Naive thymus-derived CD4-positive, alpha-beta T cell (primary cell): ENCODE measurements at places on chromosomes 13 and 19. TPM values are rescaled to one million over a fixed set of nuclear protein-coding genes. Genes with fewer than 3 reads are reported as not detected.

The BBC3 gene
- 16.3 TPM for total RNA-seq

The MTIF3 gene
- total RNA-seq, result 37.4 TPM

DNA sequence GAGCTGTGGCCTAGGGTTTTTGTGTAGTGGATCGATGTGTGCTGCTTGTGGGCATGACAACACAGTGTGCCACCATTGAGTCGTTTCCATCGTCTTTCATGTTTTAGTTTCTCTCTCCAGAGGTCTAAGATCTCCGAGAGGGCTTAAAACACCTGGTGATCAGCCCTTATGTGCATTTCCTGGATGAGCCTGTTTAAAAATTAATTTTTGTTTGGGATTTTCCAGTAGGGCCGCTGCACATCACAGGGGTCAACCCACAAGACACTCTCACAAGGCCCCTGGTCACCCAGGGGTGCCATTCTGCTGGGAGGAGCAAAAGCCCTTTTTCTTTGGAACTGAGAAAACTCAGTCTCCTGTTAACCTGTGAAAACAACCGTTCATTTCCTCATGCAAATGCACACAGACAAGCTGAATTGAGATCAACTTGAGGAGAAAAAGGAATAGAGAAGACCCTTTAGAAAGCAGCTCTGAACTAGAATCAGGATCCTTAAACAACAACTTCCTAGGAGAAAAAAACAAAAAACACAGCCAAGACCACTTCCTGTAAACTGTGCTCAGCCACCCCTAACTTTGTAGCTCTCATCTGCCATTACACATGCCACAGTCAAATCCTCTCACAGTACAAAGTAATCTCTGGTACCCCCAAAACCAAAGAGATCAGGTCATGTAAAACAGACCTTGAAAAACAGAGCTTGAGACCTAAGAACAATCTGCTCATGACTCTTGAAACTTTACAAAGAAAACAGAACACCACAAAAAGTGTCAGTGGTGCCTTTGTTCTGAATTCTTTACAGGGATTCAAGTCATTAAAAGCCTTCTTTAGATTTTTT is 8.3 kb upstream of the MTRF1 start:
- no peaks in the 10 kb centered on the region for H3K27me3 ChIP-seq
- H3K4me1 ChIP-seq, result peaks cover 4% of the 10 kb centered on the region
- peak overlapping the region; percentile 50 for H3K27ac ChIP-seq
- DNase-seq, result no peak

DNA sequence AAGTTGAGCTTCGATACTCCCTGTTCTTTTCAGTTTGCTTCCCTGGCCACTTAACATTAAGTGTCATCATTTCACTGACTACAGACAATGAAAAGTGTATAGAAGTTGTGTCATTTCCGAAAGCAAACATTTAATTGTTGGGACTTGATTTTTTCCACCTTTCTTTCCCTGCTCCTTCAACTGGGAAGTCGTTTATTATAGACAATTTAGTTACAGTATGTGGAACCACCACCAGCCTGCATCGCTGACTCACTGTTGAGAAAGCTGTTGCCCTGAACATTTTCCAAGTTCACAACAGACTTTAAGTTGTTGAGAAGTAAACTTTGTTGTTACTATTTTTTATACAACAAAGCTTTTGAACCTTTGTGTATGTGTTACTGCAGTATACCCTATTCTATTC is 788.4 kb upstream of the PRR20A start:
- no peaks in the 10 kb centered on the region for H3K4me1 ChIP-seq
- H3K27ac ChIP-seq, result no peak overlapping the region
- no peak for DNase-seq
- no peaks in the 10 kb centered on the region for H3K27me3 ChIP-seq

- H3K27ac ChIP-seq, result no peak overlapping the region
- no peaks in the 10 kb centered on the region for H3K36me3 ChIP-seq
- H3K27me3 ChIP-seq, result no peaks in the 10 kb centered on the region
Observed at GRCh38 chr19:30878495-30878894, 470.7 kb downstream of the TSHZ3 start.

DNA sequence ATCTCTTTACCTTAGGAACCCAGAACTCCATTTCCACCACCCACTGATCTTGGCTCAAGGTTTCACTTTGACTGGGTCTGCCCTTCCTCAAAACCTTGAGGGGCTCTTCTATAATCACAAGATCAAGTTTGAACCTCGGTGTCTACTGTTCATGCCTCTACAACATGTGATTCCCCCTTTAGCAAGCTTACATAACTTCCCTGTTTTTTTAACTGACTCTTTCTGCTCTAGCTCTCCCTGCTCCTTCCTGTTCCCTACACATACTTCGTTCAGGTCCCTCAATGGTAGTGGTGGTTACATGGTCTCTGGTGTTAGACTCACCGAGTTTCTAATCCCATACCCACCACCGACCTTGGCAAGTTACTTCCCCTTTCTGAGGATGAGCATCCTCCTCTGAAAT is 26.7 kb downstream of the CEACAM8 start:
- no peak overlapping the region for H3K27ac ChIP-seq
- no peaks in the 10 kb centered on the region for H3K36me3 ChIP-seq
- no peak overlapping the region for H3K4me3 ChIP-seq
- DNase-seq, result no peak
